ENCODE measurements at places on chromosomes 12 and 14.
A peak's percentile ranks its signal among the peaks of the same experiment; 100 is the strongest.

DNA sequence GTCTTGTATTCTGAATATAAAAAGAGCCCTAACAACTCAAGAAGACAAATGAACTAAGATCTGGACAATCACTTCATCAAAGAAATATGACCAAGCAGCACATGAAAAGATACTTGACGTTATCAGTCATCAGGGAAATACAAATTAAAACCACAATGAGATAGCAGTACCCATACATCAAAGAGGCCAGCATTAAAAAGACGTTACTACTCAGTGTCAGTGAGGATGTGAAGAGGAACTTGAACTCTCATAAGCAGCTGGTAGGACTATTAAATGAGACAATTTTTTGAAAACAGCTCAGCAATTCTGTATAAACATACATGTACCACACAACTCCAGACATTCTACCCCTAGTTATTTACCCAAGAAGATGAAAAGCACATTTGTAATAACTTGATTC, 55.9 kb downstream of the FERMT2 start:
- no peak for DNase-seq

GRCh38 chr14:104366931-104367865, 212.4 kb upstream of the C14orf180 start:
- DNase-seq = no peak

GRCh38 chr14:64801800-64802199, 77.9 kb downstream of the SPTB start:
- DNase-seq = no peak

GRCh38 chr12:69196302-69197288, 42.8 kb upstream of the CPSF6 start:
- DNase-seq = no peak

DNA sequence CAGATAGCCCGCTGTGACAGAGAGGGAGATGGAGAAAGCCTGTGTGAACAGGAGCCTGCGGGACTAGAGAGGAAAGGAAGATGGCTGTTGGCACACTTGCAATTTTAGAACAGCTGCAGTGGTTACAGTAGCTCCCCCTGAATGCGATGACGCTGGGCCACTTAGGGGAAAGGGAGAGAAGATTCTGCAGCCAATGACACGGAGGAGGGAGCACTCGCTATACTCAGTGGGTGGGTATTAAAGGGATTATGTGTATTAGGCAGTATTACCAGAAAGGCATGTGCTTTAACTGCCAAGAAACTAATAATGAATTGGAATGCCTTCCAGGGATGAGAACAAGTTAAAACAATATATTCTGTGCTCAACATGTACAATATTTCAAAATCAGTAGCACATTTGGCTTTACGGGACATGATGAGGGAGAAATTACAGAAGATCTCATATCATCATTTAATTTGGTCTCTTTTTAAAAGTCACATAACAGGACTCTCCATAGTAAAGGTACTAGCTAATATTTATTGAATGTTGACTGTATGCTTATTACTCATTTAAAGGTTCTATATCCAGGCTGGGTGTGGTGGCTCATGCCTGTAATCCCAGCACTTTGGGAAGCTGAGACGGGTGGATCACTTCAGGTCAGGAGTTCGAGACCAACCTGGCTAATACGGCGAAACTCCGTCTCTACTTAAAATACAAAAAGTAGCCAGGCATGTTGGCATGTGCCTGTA, 35.9 kb upstream of the FOS start:
- peak; percentile 93 for DNase-seq

DNA sequence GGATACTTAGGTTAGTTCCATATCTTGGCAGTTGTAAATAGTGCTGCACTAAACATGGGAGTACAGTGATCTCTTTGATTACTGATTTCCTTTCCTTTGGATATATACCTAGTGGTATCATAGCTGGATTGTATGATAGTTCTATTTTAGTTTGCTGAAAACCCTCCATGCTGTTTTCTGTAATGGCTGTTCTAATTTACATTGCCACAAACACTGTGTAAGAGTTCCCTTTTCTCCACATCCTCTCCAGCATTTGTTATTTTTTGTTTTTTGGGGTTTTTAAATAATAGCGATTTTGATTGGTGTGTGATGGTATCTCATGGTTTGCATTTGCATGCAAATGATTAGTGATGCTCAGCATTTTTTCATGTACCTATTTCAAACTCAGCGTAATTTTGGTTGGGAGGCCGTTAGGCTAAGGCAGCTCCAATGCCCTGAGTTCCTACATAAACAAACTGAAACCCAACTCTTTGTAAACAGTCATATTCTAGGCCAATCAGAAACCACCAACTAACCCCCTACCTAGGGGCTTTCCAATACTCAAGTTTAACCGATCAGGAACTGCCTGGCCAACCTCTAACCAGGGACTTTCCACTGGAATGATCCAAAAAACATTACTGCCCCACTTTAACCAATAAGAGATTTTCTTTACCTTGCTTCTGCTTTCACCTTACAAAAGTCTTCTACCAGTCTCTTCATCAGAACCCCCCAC, 171.6 kb downstream of the FBXL14 start:
- no peak for DNase-seq

DNA sequence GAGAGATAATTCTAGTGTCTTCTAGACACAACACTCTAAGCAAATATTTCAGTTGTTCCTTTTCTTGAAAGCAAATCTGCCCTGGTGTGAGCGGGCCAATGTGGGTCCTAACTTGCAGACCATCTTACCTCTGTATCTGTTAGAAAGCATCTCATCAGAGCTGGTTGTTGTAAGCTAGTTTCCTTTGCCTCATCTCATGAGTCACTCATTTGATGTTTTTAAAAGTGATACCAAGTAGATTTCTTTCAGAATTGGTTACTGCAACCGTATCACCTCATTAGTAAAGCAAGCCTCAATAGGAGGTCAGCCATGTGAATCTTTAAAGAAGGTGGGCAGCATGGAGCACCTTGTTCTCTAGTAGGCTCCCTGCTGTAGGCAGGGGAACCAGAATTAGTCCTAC, 78.6 kb downstream of the DAAM1 start:
- DNase-seq = no peak

- DNase-seq = no peak
Observed at GRCh38 chr12:50567926-50568325, 63.1 kb downstream of the DIP2B start.

DNA sequence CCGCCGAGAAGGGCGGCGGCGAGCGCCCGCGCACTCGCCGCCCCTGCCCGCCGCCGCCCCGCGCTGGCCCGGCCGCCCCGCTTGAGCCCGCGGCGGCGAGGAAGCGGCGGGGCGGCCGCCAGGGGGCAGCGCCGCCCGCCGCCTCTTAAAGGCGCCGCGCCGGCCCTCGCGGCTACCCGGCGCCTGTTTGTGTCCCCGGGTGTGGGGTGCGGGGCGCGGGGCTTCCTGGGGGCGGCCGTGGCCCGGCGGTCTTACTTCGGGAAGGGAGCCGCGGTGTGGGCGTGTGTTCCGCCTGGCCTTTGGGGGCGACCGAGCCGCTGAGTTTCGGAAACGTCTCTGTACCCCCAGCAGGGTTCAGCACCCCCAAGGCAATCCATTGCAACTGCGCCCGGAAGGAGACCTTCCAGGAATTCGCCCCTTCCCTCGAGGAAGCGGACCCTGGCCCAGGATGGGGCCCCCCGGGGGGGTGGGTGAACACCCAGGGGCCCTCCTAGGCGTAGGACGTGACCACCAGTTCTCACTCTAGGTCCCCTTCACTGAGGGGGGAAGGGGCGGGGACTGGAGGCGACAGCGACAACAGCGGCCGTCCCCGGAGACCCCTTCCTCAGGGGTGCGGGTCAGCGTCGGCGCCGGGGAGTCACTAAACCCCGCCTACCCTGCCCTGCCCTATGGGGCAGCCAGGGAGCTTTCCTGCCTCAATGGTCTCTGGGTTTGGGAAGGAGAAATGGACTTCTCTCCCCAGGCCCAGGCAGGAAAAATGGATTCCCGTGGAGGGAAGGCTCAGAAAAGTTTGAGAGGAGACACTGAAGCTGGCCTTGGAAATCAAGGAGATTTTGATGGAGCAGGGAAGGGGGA, at the start of gene ITPK1:
ITPK1 (minus strand) TSS at position 105 of the 855 bp plus-strand sequence. CDS start 762 bp downstream, outside the sequence.
- DNase-seq = peak; percentile 60

DNA sequence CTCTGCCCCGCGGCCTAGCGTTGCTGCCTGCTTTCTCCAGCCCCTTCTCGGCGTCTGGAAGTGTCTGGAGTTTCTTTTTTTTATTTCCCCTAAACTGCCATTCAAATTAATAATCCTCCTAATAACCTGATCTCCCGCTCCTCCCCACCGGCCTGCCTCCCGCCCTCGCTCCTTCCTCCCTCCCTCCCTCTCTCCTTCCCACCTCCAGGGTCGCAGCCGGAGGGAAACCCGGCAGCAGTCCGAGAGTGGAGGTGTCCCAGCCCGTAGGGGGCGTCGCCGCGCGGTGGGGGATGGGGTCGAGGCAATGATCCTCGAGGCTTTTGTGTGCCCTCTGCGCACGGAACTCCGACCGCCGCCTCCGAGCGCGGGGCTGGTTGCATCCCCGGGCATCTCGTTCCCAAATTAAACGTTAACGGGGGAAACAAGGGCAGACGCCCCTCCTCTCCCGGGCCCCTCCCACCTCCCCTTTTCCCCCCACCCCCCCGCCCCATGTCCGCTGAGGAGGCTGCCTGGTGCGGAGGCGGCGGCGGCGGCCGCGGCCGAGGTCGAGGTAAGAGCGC, 1.0 kb upstream of the SOCS2 start:
- DNase-seq = peak; percentile 88

- DNase-seq = peak; percentile 77
Observed at GRCh38 chr12:57837864-57838562, 8.5 kb downstream of the CTDSP2 start.

GRCh38 chr14:56841611-56842010, 31.3 kb upstream of the OTX2 start:
- no peak for DNase-seq

DNA sequence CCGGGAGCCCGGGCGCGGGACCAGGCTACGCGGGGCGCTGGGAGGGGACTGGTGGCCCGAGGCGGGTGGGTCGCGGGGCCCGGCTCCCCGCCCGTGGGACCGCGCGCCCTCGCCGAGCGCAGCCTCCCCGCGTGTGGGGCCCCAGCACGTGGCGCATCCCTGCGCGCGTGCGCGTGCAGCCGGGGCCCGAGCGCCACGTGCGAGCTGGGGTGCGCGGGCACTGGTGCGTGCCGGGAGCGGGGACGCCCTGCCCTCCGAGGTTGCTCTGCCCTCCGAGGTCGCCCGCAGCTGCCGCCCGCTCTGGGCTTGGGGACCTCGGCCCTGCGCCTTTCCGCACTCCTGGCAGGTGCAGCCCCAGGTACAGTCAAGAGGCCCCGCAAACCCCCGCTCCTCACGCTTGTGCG, 365 bp upstream of the CCDC88C start:
- DNase-seq = peak; percentile 57

- no peak for DNase-seq
Observed at GRCh38 chr12:51822956-51823355, 25.6 kb downstream of the FIGNL2 start.

DNA sequence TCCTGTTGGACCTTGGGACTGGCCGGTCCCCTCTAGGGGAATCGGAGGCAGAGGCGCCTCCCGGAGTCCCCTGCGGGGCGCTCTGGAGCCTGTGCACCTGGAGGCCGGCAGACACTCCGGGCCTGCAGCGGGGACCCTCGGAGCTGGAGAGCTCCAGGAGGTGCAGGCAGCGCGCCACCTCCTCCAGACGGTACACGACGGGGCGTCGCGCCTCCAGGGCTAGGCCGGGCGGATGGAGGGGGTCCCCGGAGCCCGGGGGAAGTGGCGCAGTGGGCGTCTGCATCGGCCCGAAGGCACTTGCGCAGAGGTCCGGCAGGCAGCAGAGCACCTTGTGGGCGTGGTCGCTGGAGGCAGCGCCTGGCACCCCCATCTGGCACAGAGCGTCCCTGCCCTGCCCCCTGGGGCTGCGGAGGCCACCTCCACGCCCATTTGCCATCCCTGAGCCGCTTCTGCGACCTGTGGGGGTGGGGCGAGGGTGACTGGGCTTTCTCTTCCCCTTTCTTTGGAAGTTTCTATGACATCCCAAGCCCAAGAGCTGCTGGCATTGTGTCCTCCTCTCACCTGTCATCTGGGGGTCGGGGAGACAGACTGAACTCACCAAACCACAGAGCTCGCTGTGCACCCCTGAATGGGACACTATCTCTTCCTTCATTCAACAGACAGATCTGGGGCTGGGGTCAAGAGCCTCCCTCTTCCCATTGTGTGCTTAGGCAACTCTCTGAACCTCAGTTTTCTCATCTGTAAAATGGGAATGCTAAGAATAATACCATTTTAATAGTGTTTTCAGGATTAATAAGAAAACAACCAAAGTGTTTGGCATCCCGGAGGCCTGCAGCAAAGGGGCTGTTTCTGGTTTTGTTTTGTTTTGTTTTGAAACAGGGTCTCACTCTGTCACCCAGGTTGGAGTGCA, 37.5 kb upstream of the CORO1C start:
- no peak for DNase-seq

DNA sequence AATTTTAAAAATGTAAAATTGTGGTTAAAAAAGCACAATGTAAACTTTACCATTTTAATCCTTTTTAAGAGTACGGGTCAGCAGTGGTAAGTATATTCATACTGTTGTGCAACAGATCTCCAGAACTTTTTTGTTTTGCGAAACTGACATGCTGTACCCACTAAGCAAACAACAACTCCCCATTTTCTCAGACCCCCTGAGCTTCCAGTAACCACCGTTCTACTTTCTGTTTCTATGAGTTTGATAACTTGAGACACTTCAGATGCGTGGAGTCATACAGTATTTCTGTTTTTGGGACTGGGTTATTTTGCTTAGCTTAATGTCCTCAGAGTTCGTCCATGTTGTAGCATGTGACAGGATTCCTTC, 38.0 kb downstream of the CHST11 start:
- DNase-seq = no peak

- DNase-seq = no peak
Observed at GRCh38 chr12:50825372-50825838, 17.3 kb upstream of the TMPRSS12 start.

DNA sequence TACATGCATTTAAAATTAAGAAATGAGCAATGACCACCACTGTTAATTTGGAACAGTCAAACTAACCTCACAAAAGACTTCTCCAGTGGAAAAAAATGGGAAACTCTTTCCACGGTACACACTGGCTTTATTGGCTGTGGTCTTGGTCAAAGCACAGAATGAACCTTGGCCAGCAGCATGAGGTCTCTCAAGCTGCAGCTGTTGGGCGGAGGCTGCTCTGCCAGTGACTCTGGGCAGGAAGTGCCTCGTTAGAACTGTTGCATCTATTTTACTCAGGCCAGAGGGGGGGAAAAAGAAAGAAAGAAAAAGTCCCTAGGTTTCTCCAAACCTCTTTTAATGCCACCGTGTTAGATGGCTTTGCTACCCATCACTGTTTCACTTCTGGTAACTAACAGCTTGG, 279.8 kb upstream of the DIO2 start:
- DNase-seq = peak; percentile 69

- DNase-seq = no peak
Observed at GRCh38 chr12:129378496-129378895, 525.2 kb downstream of the GLT1D1 start.

DNA sequence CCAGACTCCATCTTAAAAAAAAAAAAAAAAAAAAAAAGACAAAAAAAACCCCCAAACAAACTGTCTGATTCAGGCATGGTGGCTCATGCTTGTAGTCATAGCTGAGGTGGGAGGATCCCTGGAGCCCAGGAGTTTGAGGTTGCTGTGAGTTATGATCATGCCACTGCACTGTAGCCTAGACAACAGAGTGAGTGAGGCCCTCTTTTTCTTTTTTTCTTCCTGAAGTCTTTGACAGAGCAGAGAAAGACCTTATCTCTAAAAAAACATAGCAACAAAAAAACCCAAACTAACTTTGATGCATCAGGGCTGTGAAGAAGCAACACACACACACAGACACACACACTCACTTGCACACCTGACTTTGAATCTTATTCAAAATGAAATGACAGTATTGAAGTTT, 7.7 kb upstream of the AMN1 start:
- DNase-seq = no peak
